Nephron progenitor cell (in vitro differentiated cells): ENCODE measurements at places on chromosomes 7 and 10.

DNA sequence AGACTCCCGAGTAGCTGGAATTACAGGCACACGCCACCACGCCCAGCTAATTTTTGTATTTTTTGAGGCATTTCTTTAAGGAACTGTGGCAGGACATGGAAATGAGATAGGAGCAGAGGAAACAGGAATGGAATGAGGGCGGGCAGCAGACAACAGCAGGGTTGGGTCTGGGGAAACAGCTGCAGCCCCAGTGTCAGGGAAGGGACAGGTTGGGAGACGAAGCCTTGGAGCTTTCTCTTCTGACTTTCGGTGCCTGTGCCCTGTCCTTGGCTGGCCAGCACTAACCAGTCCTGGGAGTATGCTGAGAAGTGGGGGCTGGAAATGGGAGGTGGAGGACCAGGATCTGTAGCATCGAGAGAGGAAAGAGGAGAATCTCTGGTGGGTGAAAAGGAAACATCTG is 47.4 kb downstream of the ATOH7 start:
- H3K36me3 ChIP-seq, result no peaks in the 10 kb centered on the region
- peaks cover 28% of the 10 kb centered on the region for H3K27me3 ChIP-seq
- no peak for DNase-seq

DNA sequence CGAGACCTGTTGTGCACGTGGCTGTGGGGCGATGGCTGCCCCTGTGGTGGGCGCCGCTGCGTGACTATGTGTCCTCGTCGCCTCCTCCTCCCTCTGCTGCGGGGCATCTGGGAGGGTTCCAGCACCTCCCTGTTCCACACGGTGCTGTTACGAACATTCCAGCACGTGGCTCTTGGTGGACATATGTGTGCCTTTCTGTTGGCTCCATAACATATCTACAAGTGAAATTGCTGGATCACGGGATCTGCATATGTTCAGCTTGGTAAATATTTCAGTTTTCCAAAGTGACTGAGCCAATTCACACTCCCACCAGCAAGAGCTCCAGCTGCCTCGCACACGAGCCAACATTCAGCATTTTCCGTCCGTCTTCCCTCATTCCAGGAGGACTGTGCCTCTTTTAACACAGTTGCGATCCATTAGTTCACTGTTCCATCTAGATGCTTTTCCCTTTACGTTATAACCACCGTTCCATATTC is 25.1 kb downstream of the SNX8 start:
- no peaks in the 10 kb centered on the region for H3K36me3 ChIP-seq
- no peak overlapping the region for H3K4me3 ChIP-seq
- peak overlapping the region; percentile 32 for H3K27ac ChIP-seq
- H3K4me1 ChIP-seq, result no peaks in the 10 kb centered on the region

- no peaks in the 10 kb centered on the region for H3K27me3 ChIP-seq
- peaks cover 42% of the 10 kb centered on the region for H3K36me3 ChIP-seq
- H3K4me3 ChIP-seq, result no peak overlapping the region
- DNase-seq, result no peak
- H3K27ac ChIP-seq, result no peak overlapping the region
These were observed 56.8 kb downstream of the ZRANB1 start for GRCh38 chr10:124998624-124999291.

- no peak overlapping the region for H3K4me3 ChIP-seq
- peaks cover 7% of the 10 kb centered on the region for H3K27me3 ChIP-seq
These were observed 45.5 kb upstream of the RHOBTB1 start for GRCh38 chr10:60989400-60989876.

- peak overlapping the region; percentile 93 for H3K27ac ChIP-seq
- H3K4me3 ChIP-seq, result peak overlapping the region; percentile 53
- no peaks in the 10 kb centered on the region for H3K36me3 ChIP-seq
- DNase-seq, result peak; percentile 43
These were observed 302.6 kb downstream of the KLF6 start for GRCh38 chr10:3482200-3482993.

DNA sequence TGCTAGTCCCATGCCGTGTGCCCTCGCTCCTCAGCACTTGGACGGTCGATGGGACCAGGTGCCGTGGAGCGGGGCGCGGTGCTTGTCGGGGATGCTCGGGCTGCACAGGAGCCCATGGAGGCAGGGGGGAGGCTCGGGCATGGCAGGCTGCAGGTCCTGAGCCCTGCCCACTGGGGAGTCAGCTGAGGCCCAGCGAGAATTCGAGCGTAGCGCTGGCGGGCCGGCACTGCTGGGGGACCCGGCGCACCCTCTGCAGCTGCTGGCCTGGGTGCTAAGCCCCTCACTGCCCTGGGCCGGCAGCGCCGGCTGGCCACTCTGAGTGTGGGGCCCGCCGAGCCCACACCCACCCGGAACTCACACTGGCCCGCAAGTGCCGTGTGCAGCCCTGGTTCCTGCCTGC is 44.7 kb downstream of the ST7 start:
- H3K4me1 ChIP-seq, result peaks cover 10% of the 10 kb centered on the region
- no peak for DNase-seq
- no peak overlapping the region for H3K27ac ChIP-seq
- H3K4me3 ChIP-seq, result no peak overlapping the region
- peaks cover 7% of the 10 kb centered on the region for H3K36me3 ChIP-seq
- peaks cover 7% of the 10 kb centered on the region for H3K27me3 ChIP-seq

DNA sequence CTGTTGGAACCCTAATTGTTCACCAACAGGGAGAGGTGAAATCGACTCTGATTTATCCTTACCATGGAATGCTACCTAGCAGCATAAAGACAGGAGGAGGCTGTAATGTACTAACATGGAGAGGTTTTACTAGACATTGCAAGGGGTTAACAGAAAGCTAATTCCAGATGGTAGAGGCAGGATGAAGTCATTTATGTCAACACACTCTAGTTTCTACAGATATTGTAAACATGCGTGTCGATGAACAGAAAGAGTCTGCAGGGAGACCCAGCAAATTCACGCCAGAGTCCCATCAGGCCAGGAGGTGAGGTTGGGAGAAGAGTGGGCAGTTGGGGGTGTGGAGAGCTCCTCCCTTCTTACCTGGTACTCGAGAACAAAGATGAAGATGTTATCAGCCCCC is 7.0 kb downstream of the NPC1L1 start:
- peaks cover 4% of the 10 kb centered on the region for H3K4me1 ChIP-seq
- H3K27ac ChIP-seq, result no peak overlapping the region
- no peaks in the 10 kb centered on the region for H3K36me3 ChIP-seq
- no peak for DNase-seq

- no peak overlapping the region for H3K27ac ChIP-seq
- peaks cover 6% of the 10 kb centered on the region for H3K27me3 ChIP-seq
- DNase-seq, result no peak
- H3K36me3 ChIP-seq, result no peaks in the 10 kb centered on the region
- H3K4me3 ChIP-seq, result no peak overlapping the region
These were observed 51.7 kb downstream of the HABP2 start for GRCh38 chr10:113604572-113604971.
